ENCODE measurements at places on chromosomes 3 and 15. TPM values are rescaled to one million over a fixed set of nuclear protein-coding genes. Genes with fewer than 3 reads are reported as not detected.

GRCh38 chr3:67655364-67656121 is 1.1 kb upstream of the SUCLG2 start:
- no peaks in the 10 kb centered on the region for H3K36me3 ChIP-seq
- H3K27ac ChIP-seq = peak overlapping the region; percentile 97
- peak overlapping the region; percentile 97 for H3K4me3 ChIP-seq
- H3K4me1 ChIP-seq = peaks cover 31% of the 10 kb centered on the region
- no peak for DNase-seq

DNA sequence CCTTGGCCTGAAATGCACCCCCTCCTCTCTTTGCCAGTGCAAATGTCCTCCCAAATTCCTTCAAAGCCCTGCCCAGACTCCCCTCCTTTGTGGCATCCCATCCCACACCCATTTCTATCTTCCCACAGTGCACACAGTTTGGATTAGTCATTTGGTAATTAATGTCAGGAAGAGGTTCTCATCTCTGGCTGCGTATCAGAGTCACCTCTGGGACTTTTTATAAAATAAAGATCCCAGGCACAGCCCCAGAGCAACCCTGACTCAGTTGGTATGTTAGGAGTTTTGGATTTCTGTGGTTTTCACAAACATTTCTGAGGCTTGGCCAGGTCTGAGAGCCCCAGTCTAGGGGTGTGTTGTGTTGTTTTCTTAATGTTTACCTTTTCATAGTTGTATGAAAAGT is 41.6 kb downstream of the C3orf20 start:
- no peak for DNase-seq
- no peaks in the 10 kb centered on the region for H3K4me1 ChIP-seq
- no peak overlapping the region for H3K4me3 ChIP-seq
- no peaks in the 10 kb centered on the region for H3K27me3 ChIP-seq
- H3K36me3 ChIP-seq = no peaks in the 10 kb centered on the region

GRCh38 chr15:80822676-80823075 is 43.5 kb downstream of the CEMIP start:
- no peaks in the 10 kb centered on the region for H3K27me3 ChIP-seq
- no peak overlapping the region for H3K27ac ChIP-seq
- no peaks in the 10 kb centered on the region for H3K36me3 ChIP-seq
- H3K4me1 ChIP-seq = peaks cover 12% of the 10 kb centered on the region
- DNase-seq = no peak
- H3K4me3 ChIP-seq = no peak overlapping the region

DNA sequence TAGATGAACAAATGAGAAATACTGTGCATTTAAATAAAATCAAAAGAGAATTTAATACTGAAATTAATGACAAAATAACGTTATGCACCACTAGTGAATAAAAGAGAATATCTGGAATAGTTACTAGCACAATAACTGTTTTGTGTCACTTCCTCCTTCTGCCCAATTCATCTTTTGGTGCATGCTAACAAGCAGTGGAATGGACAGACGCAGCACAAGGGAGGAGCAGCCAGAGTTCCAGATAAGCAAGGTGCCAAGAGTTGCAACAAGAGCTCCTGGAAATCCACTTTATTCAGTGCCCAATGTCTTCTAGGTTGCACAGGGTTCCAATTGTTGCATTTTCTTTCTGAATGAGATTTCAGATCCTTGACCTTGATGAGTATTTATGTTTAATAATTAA is 66.5 kb upstream of the PLXND1 start:
- DNase-seq = no peak
- H3K4me3 ChIP-seq = no peak overlapping the region
- H3K36me3 ChIP-seq = peaks cover 5% of the 10 kb centered on the region
- H3K27ac ChIP-seq = no peak overlapping the region
- H3K4me1 ChIP-seq = peaks cover 4% of the 10 kb centered on the region

GRCh38 chr3:124246949-124247348 is 255.0 kb upstream of the ROPN1 start:
- H3K27ac ChIP-seq = peak overlapping the region; percentile 85
- no peak overlapping the region for H3K4me3 ChIP-seq
- no peaks in the 10 kb centered on the region for H3K27me3 ChIP-seq

- H3K4me1 ChIP-seq = peaks cover 5% of the 10 kb centered on the region
- no peaks in the 10 kb centered on the region for H3K36me3 ChIP-seq
- H3K27me3 ChIP-seq = no peaks in the 10 kb centered on the region
- no peak overlapping the region for H3K27ac ChIP-seq
- H3K4me3 ChIP-seq = no peak overlapping the region
Measured at GRCh38 chr3:8888301-8888915, 74.9 kb downstream of the RAD18 start.

- no peak overlapping the region for H3K4me3 ChIP-seq
- no peak overlapping the region for H3K27ac ChIP-seq
Measured at GRCh38 chr3:115245438-115245837, 98.3 kb upstream of the ZBTB20 start.

DNA sequence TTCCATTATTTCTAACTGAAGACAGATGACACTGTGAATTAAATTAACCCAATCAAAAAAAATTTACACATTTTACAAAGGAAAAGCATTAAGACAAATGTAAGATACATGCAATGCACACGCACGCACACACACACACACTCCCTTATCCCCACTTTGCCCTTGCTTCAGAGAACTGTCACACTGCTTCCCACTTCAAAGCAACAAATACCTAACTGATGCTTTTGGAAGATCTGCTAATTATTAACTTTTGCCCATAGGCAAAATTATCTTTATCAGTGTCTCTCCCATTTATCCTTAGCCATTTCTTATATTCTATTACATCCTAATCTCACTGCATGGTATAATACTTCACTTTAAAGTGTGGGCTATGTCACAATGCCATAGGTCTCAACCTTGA is 60.3 kb downstream of the SETD2 start:
- no peaks in the 10 kb centered on the region for H3K27me3 ChIP-seq
- H3K27ac ChIP-seq = no peak overlapping the region

DNA sequence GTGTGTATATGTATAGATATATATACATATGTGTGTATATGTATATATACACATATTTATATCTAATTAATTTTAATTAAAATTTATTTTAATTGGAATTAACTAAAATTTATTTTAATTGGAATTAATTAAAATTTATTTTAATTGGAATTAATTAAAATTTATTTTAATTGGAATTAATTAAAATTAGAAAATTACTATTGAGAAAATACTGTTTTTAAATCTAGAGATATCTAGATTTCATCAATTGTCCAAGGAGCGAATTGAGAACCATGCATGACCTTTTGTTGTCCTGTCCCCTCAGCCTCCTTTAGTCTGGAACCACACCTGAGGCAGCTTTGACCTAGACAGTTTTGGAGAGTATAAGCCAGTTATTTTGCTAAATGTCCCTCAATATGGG is 1.8 kb downstream of the MOBP start:
- peaks cover 22% of the 10 kb centered on the region for H3K27me3 ChIP-seq

DNA sequence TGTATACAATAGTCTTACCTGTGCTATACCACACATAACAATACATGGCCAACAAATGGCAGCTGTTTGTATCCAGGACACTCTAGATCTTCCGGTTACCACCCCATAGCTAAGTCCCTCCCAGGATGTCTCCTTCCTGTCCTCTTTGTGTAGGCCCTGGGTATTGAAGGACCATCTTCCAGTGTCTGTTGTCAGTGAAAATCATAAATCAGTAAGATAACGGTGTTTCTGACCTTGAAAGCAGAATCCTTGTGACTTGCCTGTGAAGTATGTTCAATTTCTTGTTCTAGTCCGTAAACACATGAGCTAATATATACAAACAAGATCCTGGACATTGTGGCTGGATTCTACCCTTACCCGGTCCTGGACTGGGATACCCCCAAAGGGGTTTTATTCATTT is 462.8 kb downstream of the NTRK3 start:
- no peak overlapping the region for H3K27ac ChIP-seq
- H3K27me3 ChIP-seq = no peaks in the 10 kb centered on the region
- no peaks in the 10 kb centered on the region for H3K36me3 ChIP-seq
- DNase-seq = no peak
- no peak overlapping the region for H3K4me3 ChIP-seq

GRCh38 chr15:41978534-41978933 is 6.2 kb upstream of the EHD4 start:
- no peak overlapping the region for H3K27ac ChIP-seq
- H3K4me1 ChIP-seq = no peaks in the 10 kb centered on the region
- DNase-seq = no peak
- H3K27me3 ChIP-seq = peaks cover 6% of the 10 kb centered on the region

The CYP1A2 gene
- not detected for total RNA-seq

The ZKSCAN7 gene
- total RNA-seq = 6.6 TPM

The JMJD7 gene
- 7.8 TPM for total RNA-seq

The HHLA2 gene
- not detected for total RNA-seq

The GOLGA6L10 gene
- 0.71 TPM for total RNA-seq

The SLC9C1 gene
- not detected for total RNA-seq

The EPHA6 gene
- 6.0 TPM for total RNA-seq

The GASK1A gene
- total RNA-seq = 12.9 TPM

The P3H2 gene
- total RNA-seq = 26.2 TPM

The PATL2 gene
- 0.19 TPM for total RNA-seq
